SW 1271 (cell line): ENCODE measurements at places on chromosomes 6 and 20.

DNA sequence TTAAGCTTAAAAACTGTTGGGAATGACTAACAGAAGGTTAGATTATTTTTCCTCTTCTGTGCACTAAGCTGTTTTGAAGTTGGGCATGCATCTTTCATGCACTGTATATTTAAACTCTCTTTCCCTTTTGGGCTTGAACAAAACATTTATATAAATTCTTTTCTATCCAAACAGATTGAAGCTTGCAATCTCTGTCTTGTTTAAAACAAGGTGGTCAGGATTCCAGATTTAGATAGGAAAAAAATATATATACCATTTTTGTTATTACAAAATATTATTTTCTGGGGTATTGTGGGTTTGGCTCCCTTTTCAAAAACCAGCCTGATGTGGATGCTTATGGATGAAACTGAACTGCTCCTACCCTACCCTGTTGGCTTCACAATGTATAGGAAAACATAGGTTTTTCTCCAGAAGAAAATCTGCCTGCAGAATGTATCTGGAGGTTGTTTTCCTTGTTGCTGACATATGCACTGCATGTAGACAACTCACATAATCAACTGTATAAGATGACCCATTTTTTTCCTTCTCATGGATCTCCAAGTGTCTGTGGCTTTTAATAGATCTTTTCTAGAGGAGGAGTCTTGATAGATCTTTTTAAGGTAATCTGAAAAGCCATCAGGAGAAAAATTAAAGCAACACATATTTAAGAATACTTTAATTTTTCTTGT, 146.3 kb downstream of the PRL start:
- no peak for DNase-seq

DNA sequence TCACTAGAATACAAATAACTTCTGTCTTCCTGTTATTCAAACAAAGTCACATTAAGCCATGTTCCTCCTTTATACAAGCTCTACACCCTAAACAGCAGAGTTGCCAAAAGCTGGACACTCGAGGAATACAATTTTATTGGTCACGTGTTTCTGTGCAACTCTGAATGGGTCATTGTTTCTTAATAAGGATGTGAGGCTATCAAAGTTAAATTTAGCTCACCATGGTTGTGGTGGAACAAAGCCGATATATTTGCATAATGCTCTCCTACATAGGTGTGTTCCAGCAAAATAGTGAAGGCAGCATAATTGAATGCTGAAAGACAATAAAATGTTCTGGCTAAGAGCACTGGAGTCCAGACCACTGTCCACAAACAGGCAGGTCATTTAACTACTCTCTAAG, 36.9 kb upstream of the CD2AP start:
- no peak for DNase-seq

DNA sequence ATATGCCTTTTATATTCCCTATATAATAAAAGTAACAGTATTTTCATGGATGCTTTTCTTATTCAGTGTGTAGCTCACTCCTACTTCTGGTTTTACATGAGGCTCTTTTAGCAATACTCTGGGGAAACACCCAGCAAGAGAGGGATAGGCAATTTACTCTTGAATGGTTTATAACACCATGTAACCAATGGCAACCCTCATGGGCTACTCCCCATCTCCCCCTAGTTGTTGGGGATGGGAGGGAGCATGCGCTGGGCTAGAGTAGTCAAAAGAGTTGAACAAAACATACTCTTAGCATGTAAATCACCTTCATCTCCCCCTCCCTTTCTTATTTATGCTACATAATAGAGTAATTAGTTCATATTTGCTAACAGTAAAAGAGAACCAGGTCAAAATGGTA, 140.1 kb upstream of the LRFN2 start:
- no peak for DNase-seq

- no peak for DNase-seq
Measured at GRCh38 chr20:23880417-23880816, 869 bp upstream of the CST5 start.

- no peak for DNase-seq
Measured at GRCh38 chr6:74114428-74114827, 418.4 kb downstream of the CD109 start.

DNA sequence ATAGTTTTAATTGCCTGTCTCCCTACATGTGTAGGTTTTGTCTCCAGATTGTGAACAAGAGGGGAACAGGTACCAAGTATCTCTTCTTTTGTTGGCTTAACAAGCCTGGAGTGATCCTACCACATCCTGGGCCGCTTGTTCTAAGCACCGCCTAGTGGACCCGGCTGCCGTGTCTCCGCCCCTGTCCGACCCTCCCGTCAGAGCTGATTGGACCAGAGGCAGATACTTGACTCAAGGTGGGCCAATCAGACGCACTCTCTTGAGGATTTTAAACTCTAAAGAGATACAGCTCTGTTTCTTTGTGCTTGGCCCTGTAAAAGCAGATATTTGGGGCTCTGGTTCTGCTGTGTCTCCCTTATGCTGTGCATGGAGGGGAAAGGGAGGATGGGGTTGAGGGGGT, 68.2 kb downstream of the PRDM1 start:
- DNase-seq, result no peak

GRCh38 chr20:62320581-62321354, 18.0 kb downstream of the ADRM1 start:
- DNase-seq, result no peak

DNA sequence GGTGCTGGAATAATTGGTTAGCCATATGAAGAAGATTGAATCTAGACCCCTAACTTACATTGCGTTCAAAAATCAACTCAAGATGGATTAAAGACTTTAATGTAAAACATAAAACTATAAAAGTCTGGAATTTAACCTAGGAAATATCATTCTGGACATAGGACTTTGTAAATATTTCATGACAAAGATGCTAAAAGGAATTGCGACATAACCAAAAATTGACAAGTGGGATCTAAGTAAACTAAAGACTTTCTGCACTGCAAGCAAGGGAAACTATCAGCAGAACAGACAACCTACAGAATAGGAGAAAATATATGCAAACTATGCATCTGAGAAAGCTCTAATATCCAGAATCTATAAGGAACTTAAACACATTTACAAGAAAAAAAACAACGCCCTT, 45.5 kb upstream of the SLC35F1 start:
- no peak for DNase-seq

GRCh38 chr6:20706939-20707485, 172.8 kb downstream of the CDKAL1 start:
- DNase-seq, result no peak

DNA sequence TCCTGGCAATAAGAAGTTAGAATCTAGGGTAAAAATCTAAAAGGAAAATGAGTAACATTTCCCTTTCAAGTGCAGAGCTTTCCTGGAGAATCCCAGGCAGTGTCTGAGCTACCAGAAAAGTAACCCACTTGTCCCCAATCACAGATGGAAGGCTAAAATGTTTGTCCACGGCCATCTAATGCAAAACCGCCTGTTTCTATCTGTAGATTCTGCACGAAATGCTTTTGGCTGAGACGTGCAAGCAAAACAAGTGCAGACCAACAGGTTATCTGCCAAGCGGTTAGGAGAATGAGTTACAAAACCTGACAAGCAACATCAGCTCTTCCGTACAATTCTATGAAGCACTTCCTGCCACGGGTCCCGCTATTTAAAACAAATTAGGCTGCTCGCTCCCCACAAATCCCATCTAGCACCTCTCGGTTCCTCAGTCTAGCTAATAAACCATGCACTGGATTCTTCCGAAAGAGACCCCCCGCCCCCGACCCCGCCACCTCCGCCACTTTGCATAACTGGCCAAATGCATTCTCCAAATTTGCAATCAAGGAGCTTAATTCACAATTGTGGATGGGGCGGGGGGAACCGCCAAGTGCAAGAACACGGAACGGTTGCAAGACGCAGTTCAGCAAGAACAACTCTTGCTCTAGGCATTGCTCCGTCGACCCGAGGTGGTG, 1.4 kb downstream of the ELOVL5 start:
- no peak for DNase-seq

GRCh38 chr20:34907616-34908469, 31.4 kb downstream of the ACSS2 start:
- peak; percentile 100 for DNase-seq

GRCh38 chr6:84360039-84360438, 132.6 kb upstream of the CEP162 start:
- no peak for DNase-seq

- DNase-seq, result no peak
Measured at GRCh38 chr6:1516742-1517520, 92.8 kb upstream of the FOXC1 start.

DNA sequence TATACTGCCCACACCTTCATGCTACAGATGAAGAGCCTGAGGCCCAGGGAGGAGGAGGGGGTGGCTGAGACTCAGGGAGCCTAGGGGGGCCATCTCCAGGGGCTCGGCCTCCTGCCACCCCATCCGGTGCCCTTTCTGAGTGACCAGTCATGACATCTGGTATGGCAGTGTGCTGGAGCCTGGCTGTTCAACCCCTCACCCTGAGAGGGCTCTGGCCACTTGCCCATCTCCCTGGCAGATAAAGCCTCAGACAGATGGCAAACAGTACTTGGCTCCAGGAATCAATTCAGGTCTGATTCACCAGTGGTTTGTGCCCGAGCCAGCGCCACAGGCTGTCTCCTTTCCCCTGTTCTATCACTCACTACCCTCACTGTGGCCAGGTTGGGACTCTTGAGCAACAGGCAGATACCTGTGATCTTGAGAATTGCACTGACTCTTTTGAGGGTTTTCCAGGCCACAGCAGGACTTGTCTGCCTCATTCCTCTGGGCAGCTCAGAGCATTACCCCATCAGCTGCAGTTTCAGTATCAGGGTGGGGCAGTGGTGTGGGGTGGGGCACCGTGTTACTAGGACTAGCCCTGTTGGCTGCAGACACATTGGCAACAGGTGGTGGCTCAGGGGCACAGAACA, 22.8 kb downstream of the SRSF3 start:
- DNase-seq, result no peak

- no peak for DNase-seq
Measured at GRCh38 chr20:57505979-57506378, 19.0 kb downstream of the CTCFL start.

DNA sequence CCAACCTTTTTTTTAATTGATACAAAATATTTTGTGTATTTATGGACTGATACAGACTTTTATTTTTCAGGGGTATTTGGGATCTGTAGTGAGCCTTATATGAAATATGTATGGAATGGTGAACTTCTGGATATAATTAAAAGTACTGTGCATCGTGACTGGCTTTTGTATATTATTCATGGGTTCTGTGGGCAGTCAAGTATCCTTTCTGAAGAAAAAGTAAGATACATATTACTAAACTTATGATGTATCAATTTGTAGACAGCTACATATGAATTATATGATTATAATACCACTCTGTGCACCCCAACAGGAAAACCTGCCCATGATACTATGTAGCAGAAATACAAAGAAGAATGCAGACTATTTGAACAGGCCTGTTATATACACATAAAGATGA, 47.2 kb downstream of the FIG4 start:
- no peak for DNase-seq

GRCh38 chr6:127347178-127347577, 3.8 kb upstream of the ECHDC1 start:
- DNase-seq, result no peak

DNA sequence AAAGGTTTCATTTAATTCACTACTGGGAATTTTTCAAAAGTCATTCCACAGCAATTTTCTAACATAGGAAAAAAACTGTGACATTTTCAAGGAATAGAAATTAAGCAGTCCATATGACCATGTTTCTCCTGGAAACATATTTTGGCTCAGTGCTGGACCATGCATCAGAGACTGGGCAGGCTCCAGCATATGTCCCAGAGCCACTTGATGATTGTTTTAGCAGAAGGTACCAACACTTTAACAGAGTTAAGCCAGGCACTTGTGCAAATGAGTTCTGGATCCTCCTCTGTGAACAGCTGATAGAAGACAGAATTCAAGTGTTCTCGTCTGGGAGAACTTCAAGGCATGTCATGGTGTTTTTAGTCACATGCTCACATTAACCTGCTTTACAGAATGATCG, 516.3 kb downstream of the COL12A1 start:
- DNase-seq, result no peak

DNA sequence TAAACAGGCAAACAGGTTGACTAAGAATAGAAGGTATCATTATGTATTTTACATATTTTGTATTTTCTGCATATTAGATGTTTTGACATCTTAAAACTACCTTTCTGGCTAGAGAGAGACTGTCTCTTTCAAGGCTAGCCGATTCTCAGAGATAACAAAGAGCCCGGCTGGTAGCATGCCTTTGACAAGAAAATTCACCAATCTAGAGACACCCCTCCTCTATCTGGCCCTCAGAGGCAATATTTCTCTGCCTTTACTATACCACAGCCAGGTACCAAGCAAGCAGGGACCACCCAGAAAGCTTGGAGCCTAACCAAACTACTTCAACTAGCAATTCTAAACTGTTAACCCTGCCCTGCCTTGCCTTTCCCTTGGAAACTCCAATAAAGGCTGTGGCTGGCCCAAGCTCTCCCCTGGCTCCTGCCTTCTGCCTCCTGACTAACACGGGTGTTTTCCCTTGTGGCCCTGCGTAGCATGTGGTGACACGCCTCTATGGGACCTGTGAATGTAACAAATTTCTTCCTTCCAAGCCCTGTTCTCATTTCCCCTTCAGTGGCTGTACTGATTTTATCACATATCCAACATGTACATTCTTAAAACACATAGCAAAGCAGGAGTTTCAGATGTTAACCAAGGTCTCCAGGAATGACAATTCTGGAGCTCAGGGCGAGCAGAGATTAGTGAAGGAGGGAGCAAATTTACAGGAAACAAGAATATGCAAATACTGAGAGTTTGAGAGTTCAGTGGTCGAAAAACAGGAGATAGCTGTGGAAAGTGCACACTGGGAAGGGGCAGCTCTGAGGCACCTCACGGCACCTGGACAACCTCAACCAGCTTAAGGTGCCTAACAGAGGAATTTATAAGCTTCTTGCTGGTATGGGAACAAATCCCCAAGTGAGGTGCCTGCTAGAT, 120.8 kb downstream of the BACH2 start:
- DNase-seq, result no peak

- peak; percentile 15 for DNase-seq
Measured at GRCh38 chr6:4280707-4281106, 145.3 kb upstream of the ECI2 start.

DNA sequence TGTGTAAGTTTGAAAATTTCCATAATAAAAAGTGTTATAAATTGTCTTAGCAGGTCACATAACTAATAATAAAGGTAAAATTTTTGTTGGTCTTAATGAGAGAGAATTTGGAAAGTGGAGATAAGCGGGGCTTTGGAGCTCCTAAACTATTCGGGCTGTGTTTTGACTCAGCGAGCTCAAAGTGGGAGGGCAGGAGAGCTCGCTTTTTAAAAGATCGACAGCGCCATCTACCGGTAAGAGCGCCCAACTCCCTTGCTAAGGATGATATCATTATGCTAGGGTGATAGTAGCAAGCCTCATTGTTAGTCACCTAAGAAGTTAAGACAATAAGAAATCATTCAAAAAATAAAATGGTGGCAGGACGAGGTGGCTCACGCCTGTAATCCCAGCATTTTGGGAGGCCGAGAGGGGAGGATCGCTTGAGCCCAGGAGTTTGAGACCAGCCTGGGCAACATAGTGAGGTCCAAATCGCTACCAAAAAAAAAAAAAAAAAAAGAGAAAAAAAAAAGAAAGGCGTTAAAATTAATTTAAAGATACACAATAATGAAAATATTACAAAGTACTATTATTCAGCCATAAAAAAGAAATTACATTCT, 24.8 kb downstream of the C6orf15 start:
- DNase-seq, result peak; percentile 78
